ENCODE measurements at places on chromosomes 13 and 19.

- no peak for DNase-seq
These were observed 5.7 kb upstream of the ZC3H13 start for GRCh38 chr13:46058268-46058667.

GRCh38 chr19:1799695-1800342 lies 12.3 kb downstream of the ATP8B3 start:
- DNase-seq, result no peak

- no peak for DNase-seq
These were observed 13.5 kb upstream of the GAS6 start for GRCh38 chr13:113877149-113877990.

- no peak for DNase-seq
These were observed 8.3 kb upstream of the NBEA start for GRCh38 chr13:34933786-34934185.

GRCh38 chr19:12229990-12230389 lies 64.7 kb downstream of the ZNF44 start:
- DNase-seq, result no peak

DNA sequence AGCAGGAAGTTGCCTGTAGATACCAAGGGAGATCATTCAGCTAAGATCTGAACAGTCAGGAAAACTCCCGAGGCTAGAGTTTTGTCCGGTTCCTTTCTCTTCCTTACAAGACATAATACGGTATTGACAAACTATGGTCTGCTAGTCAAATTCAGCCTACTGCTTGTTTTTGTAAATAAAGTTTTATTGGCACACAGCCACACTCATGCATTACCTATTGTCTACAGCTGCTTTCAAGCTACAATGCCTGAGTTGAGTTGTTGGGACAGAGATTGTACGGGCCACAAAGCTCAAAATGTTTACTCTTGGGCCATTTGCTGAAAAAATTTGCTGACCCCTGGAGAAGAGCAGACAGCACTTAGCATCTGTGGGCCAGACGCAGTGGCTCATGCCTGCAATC lies 2.5 kb downstream of the SLC1A6 start:
- no peak for DNase-seq

GRCh38 chr13:27408074-27408473 lies 16.3 kb upstream of the GTF3A start:
- DNase-seq, result no peak

- peak; percentile 66 for DNase-seq
These were observed 1.2 kb downstream of the ZFP36 start for GRCh38 chr19:39407660-39408391.

- DNase-seq, result no peak
These were observed 370.7 kb downstream of the COG6 start for GRCh38 chr13:40026174-40026585.

DNA sequence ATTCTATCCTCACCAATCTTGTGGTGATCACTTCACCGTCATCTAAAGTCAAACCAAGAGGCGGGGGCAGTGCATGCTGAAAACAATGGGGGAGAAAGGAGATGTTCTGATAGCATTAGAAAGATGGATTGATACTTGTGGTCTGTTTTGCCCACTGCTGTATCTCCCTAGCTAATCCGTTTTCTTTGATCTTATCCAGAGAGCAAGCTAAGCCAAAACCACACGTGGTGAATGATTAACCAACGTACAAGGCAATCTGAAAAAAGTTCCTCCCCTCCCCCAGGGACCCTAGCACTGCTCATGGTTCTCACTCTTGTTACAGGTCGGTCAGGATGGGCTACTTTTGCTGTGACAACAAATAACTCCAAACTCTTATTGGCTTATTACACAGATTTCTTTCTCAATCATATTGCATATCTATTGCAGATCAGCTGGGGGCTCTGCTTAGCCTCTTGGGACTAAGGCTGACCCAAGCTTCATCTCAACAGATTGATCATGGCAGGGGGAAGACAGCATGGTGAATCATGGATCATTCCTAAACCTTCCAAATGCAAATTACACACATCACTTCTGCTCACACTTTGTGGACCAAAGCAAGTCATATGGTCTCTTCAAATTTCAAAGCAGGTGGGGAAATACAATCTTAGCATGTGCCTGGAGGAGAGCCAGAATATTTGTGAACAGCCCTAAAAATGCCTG lies 11.9 kb upstream of the C13orf42 start:
- no peak for DNase-seq

- DNase-seq, result peak; percentile 43
These were observed 61.6 kb downstream of the CEBPG start for GRCh38 chr19:33434886-33435705.

DNA sequence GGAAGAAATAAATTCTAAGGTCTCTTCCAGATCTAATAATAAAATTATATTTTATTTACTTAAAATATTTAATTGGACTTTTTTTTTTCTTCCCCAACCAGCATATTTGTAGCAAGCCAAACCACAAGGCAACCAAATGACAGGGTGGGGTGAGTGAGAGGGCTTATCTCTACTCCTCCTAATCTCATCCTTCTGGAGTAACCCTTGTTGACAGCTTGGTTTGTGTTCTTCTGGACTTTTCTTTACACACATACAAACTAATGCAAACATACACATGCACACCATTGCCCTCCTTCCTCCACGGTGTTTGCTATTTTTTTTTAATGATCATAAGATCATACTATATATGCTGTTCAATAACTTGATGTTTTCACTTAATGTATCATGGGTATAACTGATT lies 383.1 kb downstream of the DLEU7 start:
- no peak for DNase-seq

DNA sequence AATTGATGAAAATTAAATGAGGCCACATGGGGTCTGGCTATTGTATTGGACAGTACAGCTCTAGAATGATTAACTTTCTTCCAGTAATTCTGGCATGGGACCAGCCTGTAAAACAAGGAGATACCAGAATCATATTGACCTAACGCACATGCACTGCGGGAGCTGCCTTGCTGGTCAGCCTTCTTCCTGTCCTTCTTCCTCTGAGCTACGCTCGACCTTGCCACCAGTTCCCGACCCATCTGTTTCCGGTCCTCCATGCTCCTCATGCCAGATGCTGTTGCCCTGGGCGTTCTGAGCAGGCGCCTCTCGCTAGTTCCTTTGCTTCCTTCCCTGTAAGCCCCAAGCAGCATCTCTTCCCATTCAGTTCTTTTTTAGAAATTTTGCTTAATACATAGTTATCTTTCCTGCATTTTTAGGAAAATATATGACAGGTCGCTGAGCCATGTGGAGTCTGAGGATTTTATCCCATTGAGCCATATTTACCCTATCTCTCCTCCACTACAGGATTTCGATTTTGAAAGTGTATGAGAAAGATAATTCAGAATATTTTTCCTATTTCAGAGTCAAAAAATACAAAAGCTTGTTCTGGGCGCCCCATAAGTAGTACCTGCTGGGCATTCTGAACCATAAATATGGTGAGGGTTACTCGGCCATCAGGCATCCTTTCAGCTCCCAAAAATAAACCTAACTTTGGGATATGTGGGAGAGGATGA lies 38.6 kb downstream of the TNFRSF19 start:
- peak; percentile 32 for DNase-seq

DNA sequence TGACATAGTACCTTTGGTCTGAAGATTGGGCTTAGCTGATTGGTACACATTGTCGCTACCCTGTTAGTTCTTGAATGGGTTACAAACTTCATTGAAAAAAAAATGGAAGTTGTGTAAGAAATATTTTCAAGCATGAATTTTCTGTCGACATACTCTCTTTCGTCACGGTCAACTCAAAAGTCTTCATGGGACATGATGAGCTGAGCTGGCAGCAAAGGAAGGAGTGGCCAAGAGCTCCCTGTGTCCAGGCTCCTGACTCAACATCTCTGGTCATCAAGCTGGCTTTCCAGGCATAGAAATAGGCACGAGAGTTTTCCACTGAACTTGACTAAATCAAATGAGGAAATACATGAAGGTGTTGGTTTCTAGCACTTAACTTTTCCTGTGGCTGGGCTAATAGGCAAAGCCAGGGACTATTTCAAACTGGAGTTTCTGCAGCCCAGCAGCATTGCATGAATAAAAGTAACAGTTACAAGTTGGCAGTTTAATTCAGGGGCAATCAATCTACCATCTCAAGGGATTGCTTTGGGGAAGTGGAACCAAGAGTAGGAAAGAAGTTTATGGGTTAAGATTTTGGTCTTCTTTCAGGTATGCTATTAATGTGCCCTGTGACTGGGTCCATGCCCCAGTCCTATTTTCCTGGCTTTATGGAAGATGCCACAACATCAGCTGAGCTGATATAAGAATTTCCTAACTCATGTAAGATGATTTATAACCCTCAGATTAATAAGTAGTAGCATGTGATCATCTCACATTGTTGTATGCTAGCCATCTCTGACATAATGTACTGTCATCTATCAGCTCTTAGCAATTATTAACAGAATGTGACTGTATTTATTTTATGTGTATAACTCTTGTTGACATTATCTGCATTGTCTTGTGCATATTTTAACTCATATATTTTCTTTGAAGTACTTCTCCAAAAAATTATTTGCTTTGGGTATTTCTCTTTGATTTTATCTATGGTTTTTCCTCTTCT lies 385.8 kb downstream of the DLEU7 start:
- no peak for DNase-seq

DNA sequence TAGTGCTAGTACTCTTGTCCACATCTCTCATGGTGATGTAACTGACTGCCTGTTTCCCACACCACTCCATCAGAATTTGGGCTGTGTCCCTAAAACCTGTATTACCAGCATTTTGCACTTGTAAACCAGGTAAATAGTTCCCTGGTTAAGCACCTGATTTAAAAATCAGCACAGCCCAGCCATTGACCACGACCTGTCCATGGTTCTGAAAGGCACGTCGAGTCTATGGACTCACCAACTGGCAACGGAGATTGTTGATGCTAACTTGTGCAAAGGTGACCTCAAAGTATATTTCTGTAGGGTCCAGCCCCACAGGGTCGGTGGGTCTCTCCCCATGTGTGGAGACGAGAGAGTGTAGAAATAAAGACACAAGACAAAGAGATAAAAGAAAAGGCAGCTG lies 46.7 kb upstream of the ZNF835 start:
- no peak for DNase-seq

GRCh38 chr13:44078806-44079376 lies 199.2 kb downstream of the LACC1 start:
- no peak for DNase-seq

DNA sequence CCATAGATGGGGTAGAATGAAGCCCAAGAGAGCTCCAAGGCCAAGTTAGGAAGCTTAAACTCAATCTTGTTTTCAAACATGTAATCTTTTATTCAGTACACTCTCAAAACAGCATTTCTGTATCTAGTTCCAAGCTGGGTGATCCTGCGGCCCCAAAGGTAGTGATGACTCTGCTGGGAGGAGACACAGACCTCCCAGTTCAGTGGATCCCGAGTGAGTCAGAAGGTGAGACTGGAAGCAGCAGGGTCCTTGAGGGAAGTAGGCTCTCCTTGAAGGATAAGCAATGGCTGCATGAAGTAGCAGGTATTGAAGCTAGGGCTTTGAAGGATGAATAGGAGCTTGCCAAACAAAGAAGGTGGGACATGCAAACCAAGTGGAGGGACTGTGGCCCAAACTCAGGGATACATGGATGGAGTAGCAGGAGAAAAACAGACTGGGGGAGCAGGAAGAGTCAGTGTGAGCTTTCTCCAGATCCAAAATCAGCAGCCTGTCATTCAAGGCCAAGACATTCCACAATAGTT lies 9.6 kb downstream of the TINCR start:
- no peak for DNase-seq

DNA sequence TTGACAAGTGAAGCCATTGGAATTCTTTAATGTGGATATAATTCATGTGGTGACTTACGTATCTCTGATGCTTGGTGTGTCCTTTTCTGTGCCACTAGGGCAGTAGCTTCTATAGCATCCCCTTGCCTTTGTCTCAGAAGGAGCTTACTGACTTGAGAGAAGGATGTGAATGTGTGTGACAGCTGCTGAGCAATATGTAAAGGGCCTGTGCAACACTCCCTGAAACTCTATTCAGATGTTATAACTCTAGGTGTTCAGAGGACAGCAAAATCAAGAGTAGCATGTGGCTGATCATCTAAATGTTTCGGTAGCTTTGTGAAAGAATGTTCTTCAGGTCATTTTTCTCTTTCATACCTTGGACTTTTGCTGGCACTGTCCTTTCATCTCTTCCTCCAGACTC lies 189.5 kb downstream of the LMO7 start:
- no peak for DNase-seq

- DNase-seq, result no peak
These were observed 6.5 kb downstream of the FGF22 start for GRCh38 chr19:645912-646778.

DNA sequence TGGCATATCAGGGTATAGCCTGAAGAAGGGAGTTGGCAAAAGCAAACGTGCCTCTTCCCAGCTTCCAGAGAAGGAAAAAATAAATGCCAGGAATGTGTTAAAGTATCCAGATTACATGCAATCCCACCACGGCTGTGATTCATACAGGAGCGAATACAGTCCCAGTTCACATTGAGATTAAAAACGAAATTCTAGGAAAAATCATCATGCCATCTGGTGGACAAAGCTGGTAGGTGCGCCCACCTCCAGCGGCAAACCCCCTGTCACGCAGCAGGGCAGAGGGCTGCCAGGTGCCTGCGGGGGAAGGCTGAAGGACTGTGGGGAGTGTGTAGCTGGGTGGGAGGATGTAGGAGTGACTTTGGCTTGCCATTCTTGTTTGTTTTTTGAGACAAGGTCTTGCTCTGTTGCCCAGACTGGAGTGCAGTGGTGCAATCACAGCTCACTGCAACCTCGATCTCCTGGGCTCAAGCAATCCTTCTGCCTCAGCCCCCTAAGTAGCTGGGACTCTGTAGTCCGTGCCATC lies 6.4 kb upstream of the DMWD start:
- DNase-seq, result peak; percentile 92

DNA sequence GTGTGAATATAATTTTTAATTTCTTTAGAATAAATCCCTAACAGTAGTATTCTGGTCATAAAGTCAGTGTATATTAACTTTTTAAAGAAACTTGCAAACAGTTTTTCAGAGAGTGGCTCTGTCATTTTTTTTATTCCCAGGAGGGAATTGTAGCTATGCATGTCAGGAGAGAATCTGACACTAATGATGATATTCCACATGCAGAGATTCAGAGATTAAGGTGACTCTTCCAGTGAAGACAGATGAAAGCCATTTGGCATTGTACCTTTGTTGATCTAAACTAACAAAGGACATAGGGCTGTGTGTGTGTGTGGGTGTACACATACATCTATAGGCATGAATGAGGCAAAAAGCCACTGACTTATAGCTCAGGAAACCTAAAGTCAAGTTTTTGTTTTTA lies 99.9 kb downstream of the TNFSF13B start:
- no peak for DNase-seq

All from adipocyte (in vitro differentiated cells).